NCI-H2171 (cell line): ENCODE measurements at places on chromosomes 7 and 10.

DNA sequence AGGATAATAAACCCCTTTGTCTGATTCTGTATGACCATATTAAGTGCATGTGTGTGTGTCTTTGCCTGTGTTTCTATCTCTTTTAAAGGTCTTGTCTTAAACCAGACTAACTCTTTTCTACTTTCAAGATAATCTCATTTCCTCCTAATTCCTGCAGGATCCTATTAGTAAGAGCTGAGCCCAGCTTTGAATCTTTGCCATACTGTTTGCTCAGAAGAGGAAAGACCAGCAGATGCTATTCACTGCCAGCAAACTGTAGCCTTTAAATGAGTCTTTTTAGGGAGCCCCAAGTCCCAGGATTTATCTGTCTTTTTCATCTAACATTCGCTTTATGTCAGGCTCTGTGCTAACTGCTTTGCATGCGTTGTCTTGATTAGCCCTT, 2.9 kb downstream of the GPR158 start:
- DNase-seq: no peak

DNA sequence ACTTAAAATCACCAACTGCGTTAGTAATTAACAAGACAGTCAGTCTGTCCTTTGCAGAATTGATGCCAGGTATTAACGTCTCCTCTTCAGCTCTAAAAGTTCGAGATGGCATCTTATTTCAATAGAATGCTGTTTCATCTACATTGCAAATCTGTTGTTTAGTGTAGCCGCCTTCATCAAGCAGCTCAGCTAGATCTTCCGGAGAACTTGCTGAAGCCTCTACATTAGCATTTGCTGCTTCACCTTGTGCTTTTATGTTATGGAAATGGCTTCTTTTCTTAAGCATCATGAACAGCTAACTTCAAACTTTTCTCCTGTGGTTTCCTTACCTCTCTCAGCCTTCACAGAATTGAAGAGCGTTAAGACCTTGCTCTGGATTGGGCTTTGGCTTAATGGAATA, 95.5 kb upstream of the FAM20C start:
- no peak for DNase-seq

DNA sequence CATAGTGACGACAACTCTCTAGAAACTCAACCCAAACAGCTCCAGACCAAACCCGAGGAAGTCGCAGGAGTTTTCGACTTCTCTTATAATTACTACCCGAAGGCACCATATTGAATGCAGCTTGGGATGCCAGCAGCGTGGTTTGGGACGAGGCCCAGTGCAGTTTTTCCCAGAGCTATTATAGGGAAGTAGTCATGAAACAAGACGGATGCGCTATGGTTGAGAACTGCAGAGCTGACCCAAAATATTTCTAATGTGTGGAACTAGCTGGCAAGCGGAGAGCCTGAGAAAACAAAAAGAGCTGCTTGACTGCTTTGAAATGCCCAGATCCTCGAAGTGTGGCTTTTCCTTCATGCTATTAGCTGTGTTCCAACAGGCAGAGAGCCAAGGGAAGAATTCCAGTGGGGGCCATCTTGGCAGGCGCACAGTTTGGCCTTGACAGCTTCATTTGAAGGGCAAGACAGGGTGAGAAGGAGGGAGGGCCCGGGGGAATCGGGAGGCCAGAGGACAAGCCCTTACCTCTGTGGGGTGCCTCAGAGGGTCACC, 122.7 kb downstream of the CUL2 start:
- DNase-seq: no peak

GRCh38 chr7:76514926-76515771, 4.8 kb downstream of the UPK3B start:
- DNase-seq: no peak

- DNase-seq: no peak
Observed at GRCh38 chr7:148434887-148435286, 155.7 kb upstream of the C7orf33 start.

DNA sequence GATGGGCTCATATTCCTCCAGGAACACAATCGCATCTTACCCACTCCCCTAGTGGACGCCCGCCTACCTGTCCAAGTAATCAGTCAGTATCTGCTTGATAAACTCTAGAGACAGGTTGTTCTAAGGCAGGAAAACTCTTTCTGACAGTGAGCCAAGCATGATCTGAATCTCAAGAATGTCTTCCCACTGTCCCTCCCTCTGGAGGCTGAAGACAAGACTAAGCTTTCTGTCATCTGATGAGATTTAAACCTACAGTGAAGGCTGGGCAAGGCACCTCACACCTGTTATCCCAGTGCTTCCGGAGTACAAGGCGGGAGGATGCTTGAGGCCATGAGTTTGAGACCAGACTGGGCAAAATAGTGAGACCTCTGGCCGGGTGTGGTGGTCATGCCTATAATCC, 586.6 kb downstream of the GALNT17 start:
- DNase-seq: no peak

DNA sequence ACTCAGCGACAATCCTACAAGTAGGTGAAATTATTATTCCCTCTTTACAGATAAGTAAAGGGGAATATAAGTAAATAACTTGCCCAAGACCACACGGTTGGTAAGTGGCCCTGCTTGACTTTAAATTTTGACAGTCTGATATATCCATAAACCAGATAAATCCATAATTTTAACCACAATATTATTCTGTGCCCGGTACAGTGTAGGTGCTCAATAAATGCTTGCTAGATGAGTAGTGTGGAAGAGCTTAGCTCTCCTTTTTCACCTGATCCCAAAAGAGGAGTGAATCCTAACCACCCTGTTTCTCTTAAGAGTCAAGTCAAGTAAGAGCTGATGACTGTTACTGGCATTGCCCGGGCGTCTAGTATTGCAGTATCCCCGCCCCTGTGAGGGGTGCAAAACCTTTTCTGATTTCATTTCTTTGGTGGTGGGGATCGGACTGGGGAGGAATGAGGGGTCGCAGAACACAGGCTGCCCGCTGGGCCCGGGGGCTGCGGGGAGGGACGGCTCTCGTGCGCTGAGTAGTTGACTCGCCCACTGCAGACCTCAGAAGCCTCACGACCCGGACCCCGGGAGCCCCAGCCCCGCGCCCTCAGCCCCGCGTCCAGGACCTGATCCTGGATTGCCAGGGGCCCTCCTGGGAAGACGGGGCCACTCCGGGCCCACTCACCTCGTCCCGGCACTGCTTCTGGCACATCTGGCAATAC, 490 bp downstream of the KIN start:
- DNase-seq: no peak

DNA sequence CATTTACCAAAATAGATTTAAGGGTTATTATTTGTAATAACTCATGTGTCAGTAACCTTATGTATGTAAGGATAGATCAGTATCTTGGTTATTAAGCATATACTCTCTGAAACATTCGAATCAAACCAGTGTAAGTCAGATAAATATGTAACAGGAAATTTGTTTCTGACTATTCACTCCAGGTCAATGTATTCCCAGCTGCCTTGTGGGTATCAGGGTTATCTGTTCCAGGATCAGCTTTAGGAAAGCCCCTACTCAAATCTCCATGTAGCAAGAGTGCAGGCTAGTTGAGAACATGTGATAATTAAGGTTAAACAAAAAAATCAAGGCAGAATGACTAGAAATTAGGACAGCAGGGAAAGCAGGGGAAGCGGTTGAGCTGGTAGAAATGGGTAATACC, 201.7 kb downstream of the AUTS2 start:
- no peak for DNase-seq

DNA sequence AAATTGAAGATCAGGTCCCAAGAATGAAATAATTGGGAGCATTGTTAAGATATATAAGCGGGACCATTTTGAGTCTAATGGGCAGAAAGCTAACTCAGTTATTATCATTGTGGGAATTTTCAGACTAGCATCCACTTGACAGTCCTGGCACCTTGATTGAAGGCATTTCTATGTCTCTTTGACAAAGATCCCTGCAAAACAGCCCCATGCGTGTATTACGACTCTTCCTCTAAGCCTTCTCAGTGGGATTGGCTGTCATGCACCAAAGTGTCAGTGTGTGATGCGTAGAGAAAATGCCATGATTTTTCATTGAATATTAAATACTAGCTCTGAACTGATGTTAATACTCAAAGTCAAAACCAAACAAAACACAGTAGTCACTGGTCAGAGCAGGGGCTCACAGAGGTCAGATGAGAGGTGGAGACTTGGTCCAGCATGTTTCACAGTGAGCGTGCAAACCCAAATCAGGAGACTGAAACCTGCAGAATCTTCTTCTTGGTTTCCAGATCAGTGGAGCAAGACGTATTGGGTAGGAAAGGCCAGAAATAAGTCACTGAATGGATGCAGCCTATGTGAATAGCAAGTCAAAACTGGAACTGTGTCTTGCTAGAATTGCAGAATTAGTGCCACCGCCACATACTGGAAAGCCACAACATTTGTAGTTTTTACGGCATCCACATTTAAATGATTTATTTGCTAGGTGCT, 303.6 kb upstream of the AKR1E2 start:
- no peak for DNase-seq

DNA sequence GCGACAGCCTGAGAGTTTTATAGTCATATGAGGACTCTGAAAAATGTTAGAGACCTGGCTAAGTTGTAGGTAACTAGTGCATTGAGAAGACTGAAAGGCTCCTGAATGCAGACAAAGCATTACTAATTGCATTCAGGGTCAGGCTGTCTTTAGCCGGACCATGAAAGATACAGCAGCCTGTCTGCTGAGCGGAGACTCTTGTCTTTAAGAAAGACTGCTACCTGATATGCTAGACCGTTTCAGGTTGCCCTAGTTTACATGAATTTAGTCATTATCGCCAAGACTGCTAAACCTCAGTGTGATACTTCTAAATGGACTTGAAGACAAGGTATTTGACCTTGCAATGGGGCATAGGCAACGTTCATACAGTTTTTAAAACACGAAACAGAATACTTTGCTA, 81.2 kb downstream of the BMPR1A start:
- no peak for DNase-seq

DNA sequence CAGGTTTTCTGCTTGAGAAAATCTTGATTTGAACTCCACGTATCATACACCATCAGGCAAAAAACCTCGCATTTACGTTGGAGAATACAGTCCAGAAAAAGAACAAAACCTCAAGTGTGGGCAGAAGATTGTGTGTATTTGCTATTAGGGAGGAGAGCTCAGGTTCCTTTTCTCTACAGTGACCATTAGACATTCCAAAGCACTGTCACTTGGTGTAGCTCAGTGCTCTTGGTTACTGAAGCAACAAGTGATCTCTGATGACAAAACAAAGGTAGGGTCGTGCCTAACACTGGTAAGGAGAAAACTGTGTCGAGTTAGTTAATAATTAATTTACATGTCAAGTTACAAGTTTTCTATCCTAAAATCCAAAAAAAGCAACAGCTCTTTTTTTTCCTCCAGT, 72.6 kb downstream of the C1GALT1 start:
- DNase-seq: no peak

GRCh38 chr10:131674130-131674529, 226.7 kb upstream of the PPP2R2D start:
- no peak for DNase-seq

DNA sequence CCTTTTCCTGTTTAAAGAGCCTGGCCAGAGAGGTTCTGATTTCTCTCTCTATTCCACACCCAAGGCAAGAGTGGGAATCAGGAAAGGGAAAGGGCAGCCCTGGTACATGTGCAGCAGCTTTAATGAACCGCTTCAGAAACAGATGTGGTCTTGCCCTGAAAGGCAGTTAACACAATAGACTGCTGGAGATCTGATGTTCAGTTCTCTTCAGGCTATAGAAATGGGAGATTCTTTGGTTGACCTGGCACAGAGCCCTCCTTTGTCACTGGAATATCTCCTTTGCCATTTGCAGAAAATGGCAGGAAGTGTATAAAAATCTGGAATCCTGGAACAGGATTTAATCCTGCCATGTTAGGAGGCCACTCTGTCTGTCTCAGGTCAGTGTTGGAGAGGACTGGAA, 36.3 kb upstream of the EXOC6 start:
- no peak for DNase-seq

GRCh38 chr10:31782701-31783100, 145.9 kb downstream of the ARHGAP12 start:
- DNase-seq: no peak

- DNase-seq: no peak
Observed at GRCh38 chr10:4383651-4384098, 442.3 kb upstream of the AKR1E2 start.

GRCh38 chr10:13990392-13990805, 340.3 kb downstream of the FRMD4A start:
- no peak for DNase-seq

DNA sequence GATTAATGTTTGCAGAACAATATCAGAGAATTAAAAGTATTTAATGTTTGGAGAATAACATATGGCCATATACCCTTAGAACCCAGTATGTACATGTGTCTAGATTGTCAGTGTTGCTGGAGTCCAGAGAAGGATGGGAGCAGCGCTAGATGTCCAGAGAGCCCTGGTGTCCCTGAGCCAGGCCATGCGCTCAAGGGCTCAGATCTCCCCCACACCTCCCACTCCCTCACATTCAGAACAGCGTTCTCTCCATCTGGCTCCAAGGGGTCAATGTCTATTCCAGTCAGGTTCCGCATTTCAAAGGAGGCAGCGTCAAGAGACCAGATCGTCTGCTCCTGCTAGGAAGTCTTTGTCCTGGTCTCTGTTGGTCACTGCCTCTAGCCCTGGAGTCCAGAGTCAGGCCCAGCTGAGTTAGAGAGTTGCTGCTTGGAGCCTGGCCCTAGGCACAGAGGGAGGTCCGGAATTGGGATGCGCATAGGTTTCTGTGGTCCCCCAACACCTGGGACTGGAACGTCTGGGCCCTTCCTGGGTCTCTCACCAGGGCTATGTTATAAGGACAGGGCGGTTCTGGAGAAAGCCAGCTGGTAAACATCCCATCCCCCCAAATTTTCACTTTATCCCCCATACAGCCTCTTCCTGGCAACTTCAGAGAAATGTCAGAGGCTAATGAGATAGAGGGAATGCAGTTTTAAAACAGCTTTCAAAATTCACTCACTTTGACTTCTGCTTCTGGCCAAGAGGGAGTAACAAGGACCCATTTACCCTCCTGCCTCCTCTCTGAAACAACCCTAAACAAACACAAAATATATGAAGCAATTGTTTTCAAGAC, 6.5 kb upstream of the WDR86 start:
- no peak for DNase-seq

DNA sequence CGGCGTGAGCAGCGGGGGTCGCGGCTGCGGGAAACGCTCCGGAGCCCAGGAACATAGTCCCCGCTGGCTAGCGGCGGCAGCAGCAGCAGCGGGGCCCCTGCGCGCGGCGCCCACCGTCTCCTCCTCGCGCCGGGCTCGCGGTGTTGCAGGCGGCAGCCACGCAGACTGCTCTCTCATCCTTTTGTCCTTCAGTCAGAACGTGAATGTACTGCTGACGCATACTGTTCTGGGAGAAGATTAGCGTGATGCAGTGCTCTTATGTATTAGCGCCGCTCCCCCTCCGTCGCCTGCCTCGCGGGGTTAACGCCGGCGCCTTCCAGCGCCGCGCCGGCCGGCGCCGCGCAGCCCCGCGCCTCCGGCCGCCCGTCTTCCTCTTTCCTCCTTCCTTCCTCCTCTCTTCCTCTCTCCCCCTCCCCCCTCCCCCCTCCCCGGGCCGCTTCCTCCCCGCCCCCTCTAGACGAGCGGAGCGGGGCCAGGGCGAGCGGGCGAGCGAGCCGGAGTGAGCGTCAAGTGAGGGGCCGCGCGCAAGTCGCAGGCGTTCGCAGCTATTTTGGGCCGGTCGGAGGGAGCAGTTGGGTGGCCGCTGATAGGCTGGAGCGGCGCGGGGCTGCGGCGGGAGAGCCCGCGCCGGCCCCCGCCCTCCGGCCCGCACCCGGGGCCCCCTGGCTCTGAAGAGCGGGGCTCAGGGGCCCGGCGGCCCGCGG, 816 bp upstream of the LRRC4 start:
- peak; percentile 61 for DNase-seq
